ENCODE measurements at places on chromosomes 4 and X. TPM values are rescaled to one million over a fixed set of nuclear protein-coding genes. Genes with fewer than 3 reads are reported as not detected.

Gene UGDH
- 48.9 TPM for polyA plus RNA-seq

Gene SPARCL1
- polyA plus RNA-seq = 1.7 TPM

Gene NR3C2
- 1.2 TPM for polyA plus RNA-seq

Gene GRIA3
- polyA plus RNA-seq = 5.6 TPM

Gene CFAP99
- not detected for polyA plus RNA-seq

Gene UGT2B17
- polyA plus RNA-seq = not detected

Gene AFP
- 17.1 TPM for polyA plus RNA-seq

- no peak for DNase-seq
Observed at GRCh38 chr4:39134683-39135306, 47.5 kb upstream of the WDR19 start.

DNA sequence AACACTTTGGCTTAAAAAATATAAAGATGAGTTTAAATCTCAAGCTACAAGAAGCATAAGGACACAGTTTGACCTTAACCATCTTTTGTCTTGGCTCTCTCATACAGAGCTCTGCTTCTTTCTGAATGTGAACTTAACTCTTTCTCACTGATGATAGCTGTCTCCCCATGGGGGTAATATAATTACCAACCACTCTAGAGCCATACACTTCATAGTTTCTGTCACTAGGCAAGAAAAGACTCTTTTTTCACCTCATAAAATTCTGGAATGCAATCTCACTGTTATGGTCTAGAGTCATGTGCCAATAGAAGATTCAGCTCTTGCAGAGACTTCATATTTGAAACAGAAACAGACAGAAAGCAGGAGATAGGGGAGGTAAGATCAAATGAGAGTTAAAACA, 481.7 kb upstream of the AGA start:
- DNase-seq = no peak

- DNase-seq = no peak
Observed at GRCh38 chr4:98784947-98785706, 126.7 kb upstream of the TSPAN5 start.

- DNase-seq = no peak
Observed at GRCh38 chrX:17459661-17460060, 84.7 kb downstream of the NHS start.

GRCh38 chr4:5563856-5564255, 144.5 kb downstream of the EVC2 start:
- no peak for DNase-seq

GRCh38 chr4:181566490-181566889, 676.7 kb upstream of the TENM3 start:
- no peak for DNase-seq

DNA sequence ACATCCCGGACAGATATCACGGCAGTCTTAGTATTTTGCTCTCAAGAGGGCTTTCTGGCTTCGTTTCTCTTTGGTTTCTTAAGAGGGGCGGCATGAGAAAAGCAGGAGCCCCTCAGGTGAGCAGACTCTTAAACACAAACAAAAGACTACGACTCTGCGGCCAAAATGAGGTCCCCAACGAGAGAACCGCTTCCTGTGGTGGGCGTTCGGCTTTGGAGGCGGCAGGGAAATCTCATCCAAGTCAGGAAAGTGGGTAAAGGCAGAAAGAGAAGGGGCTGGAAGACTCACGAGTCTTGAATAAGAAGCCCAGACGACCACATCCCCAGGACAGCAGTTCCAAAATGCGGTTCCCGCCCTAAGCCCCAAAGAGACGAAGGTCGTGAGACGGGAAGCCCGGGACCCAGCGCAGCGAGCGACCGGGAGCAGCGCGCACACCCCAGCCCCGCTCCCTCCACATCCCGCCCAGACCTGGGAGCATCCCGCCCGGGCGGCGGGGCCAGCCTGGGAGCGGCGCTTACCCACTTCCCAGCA, 409 bp downstream of the UGDH start:
- peak; percentile 77 for DNase-seq
